GM04504 (cell line): ENCODE measurements at places on chromosomes 3 and 15.

DNA sequence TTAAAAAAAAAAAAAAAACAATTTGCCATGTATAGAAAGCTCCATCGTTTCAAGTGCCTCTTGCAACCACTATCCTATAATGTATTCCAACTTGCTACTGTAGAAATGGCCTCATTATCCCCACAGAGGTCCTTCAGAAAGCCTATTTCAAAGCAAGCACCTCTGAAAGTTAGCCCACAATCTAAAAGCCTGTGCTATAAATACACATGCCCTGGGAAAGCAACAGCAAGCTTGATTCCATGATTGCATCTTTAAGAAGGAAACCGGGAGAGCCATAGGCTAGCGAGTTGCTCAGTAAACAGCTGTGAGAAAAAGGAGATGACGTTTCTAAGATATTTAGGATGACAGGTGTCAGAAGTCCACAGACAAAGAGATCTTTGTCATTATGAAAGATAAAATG is 28.3 kb downstream of the TAFA4 start:
- no peak for DNase-seq

- DNase-seq = no peak
Measured at GRCh38 chr15:101121511-101122090, 130.2 kb downstream of the CHSY1 start.

DNA sequence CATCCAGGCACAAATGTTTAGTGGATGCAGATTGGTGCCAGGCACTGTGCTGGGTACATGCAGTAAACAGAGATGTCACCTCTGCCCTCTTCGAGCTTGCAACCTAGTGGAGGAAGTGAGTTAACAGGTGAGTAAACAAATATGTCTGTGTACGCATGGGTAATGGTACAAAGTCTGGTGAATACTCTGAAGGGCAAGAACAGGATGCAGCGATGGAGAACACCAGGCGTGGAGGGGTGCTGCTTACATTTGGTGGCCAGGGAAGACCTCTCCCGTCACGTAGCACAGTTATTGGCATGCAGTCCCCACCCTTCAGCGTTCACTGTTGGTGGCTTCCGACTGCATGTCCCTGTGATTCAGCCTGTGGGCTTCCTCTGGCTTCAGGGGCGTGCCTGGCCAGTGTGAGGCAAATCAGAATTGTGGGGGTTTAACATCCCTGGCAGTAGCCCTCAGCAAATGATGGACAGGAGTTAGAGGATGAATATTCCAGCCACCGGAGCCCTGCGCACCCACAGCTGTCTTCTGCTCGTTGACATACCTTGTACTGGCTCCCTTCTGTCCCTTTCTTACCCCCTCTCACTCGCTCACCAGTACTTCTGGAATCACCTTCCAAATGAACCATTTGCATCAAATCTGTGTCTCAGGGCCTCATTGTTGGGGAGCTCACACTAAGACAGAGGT is 9.1 kb upstream of the HDAC11 start:
- no peak for DNase-seq

GRCh38 chr3:24428481-24428880 is 66.2 kb downstream of the THRB start:
- no peak for DNase-seq

- no peak for DNase-seq
Measured at GRCh38 chr15:83654379-83655236, 685 bp downstream of the ADAMTSL3 start.

DNA sequence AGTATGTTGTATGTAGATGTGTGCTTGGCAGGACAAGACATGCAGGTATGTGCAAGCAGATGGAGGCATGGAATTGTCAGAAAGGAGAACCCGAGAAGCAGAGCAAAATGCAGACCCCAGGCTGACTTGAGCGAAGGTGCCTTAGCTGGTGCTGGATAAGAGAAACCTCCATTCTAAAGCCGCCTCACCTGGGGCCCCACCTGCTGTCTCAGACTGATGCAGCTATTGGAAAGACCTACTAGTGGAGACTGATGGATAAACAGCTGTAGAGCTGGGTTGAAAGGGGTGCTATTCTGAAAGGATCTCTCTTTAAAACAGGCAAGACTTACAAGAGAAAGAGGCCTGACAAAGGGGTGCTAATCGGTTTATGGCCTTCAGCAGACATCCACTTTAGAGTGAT is 86.2 kb downstream of the EPHB1 start:
- DNase-seq = no peak

- no peak for DNase-seq
Measured at GRCh38 chr15:65184305-65184867, 756 bp downstream of the CLPX start.

GRCh38 chr3:15309662-15310335 is 22.6 kb downstream of the SH3BP5 start:
- DNase-seq = no peak

DNA sequence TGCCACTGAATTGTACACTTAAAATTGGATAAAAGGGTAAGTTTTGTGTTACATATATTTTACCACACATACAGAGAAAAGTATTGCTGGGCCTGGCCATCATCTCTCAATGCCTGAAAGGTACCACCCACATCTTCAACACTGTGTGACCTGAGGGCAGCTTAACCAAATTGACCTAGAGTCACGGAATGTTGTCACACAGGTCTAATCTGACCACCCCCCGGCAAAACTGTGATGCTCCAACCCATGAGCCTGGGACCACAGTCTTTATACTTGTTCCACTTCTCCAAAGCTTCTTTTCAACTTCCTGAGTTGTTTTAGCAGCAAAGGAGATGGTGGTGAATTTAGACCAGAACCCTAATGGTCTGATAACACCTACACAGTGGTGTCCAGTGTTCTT is 210.3 kb upstream of the TPM1 start:
- DNase-seq = no peak

- peak; percentile 81 for DNase-seq
Measured at GRCh38 chr3:146117406-146118285, 43.3 kb downstream of the PLOD2 start.
